Stimulated activated CD8-positive, alpha-beta memory T cell treated with anti-CD3 and anti-CD28 coated beads, Interleukin-4, amount 100 ng/mL, for 4 hours (primary cell): ENCODE measurements at places on chromosomes 12 and 14.

GRCh38 chr14:90567191-90567590 is 170.4 kb downstream of the CALM1 start:
- DNase-seq: no peak

DNA sequence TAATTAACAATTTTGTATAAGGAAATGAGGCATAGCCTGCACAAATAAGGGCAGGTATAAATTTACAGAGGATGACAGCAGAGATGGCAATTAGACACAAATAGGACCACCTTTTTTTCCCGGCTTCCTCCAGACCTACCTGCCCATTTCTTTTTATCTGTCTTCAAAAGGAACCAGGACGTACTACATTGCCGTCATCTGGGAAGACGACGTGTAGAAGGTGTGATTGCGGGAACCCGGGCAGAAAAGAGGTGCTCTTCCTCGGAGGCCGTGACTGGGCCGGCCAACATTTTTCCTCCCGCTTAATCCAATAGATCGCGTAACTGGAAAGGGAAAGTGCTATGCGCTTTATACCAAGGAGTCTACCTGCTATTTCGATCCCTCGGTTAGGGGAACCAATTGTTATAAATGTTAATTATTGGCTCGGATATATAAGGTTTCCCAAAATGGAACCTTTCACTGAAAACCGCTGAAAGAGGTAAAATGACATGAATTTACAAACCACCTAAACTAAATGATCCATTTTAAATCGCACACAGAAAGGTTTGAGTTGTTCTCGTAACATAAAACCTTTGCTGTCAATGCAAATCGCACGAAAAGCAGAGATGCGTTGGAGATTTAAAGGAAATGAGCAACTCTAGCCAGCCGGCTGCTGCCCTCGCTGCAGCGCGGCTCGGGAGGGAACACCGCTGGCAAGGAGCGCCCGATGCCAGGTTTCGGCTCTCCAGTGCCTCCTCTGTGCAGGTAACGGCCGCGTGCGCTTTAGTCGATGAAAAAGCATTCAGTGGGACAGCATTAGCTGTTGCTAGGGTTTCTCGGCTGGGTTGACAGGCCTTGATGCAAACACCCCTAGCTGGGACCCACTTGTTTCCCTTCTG is 2.8 kb upstream of the SIX1 start:
- DNase-seq: no peak

- no peak for DNase-seq
Observed at GRCh38 chr12:128905003-128905544, 51.8 kb downstream of the GLT1D1 start.

GRCh38 chr12:109863847-109864712 is 16.3 kb downstream of the GLTP start:
- no peak for DNase-seq

- DNase-seq: no peak
Observed at GRCh38 chr12:84313323-84313675, 599.3 kb downstream of the SLC6A15 start.

GRCh38 chr14:50967790-50968189 is 23.5 kb upstream of the PYGL start:
- DNase-seq: no peak

DNA sequence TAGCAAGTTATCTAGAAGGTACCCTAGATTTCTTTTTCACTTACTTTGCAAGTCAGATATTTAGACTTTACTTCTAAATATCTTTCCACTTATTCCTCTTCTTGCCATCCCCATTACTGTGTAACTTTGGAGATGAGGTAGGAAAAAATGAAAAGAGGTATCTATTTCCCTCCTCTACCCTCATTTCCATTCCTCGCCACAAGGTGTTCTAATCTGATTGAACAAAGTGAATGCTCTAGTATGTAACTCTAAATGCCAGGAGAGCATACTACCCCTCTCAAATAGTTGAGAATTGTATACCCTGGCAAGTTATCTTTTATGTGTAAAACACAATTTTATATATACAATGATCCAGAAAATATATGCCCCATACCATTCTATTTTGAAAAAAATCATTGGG is 1.7 kb upstream of the LDHB start:
- no peak for DNase-seq

DNA sequence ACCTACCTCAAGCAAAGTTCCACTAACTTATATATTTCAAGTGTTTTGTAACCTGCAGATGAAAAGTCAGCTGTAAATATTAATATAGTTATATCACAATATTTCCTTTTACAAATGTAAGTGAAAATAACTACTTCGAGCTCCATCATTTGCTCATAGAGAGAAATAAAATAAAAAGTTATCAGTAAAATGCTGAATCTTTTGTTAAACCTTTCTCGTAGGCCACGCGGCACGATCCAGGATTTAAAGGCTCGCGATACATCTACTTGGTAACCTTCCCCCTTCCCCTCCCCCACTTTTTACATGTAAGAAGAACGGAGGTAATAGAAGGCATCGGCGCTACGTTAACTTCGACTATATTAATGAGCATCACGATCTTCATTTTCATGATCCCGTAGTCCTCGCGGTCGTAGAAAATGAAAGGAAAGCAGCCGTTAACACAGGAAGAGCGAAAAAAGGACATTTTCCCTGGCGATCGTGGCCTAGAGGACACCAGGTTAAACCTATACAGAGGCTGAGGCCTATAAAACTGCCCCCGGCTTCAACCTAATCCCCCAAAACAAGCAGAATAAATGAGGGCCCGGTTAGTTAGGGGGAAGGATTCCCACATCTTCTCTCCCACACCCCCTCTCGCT is 508 bp downstream of the HNRNPC start:
- DNase-seq: no peak

DNA sequence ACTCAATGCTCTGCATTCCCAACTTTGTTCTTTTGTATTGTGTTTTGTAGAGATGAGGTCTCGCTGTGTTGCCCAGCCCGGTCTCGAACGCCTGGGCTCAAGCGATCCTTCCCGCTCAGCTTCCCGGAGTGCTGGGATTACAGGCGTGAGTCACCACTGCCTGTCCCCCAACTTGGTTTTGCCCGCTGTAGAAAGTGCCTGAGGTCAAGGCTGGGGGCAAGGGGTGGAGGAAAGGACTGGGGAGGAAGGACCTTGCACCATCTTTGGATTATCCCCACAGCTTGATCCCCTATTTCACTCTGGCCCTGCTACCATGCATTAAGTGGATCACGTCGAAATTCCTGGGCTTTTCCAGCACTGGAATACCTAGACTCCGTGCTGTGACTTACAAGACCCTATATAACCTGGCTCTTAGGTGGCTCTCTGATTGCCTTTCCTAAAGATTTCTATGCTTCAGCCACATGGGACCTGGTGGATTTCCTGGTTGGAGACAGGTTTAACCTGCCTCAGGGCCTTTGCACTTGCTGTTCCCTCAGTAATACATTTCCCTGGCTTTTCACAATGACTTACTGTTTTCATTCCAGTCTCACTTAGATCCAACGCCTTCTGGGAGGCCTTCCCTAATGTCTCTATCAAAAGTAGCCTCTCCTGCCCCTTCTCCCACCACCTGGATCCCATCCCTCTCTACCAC is 608 bp upstream of the PIANP start:
- no peak for DNase-seq

DNA sequence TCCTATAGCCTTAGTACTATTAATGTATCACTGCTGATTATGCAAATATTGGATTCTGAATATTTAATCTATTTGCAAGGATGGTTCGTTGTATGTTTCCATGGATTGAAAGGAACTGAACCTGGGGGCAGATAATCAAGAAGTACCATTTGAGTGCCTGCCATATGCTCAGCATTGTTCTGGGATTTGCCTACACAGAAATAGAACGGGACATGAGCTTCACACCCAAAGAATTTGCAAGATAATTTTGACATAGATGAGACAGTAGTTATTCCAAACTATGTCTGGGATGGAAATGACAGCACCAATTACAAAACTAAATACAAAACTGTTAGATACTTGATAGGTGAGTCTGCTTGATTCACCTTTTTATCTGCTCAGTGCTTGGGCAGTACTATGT is 132.7 kb upstream of the NPAS3 start:
- no peak for DNase-seq

GRCh38 chr14:77917491-77918201 is 117.7 kb downstream of the ADCK1 start:
- DNase-seq: no peak

DNA sequence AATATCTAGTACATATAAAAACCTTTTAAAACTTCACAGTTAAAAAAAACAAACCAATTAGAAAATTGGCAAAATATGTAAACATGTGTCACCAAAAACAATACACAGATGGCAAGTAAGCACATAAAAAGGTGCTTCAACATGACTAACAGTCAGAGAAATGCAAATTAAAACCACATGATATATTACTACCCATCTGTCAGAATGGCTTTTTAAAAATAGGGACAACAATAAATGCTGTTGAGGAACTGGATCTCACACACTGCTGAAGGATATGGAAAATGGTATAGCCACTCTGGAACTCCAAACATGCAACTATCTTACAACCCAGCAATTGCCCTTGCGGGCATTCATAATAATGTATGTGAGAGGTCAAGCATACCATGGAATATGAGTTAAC is 1153.6 kb downstream of the FLRT2 start:
- no peak for DNase-seq

- no peak for DNase-seq
Observed at GRCh38 chr12:25546318-25546717, 6.8 kb downstream of the LMNTD1 start.

DNA sequence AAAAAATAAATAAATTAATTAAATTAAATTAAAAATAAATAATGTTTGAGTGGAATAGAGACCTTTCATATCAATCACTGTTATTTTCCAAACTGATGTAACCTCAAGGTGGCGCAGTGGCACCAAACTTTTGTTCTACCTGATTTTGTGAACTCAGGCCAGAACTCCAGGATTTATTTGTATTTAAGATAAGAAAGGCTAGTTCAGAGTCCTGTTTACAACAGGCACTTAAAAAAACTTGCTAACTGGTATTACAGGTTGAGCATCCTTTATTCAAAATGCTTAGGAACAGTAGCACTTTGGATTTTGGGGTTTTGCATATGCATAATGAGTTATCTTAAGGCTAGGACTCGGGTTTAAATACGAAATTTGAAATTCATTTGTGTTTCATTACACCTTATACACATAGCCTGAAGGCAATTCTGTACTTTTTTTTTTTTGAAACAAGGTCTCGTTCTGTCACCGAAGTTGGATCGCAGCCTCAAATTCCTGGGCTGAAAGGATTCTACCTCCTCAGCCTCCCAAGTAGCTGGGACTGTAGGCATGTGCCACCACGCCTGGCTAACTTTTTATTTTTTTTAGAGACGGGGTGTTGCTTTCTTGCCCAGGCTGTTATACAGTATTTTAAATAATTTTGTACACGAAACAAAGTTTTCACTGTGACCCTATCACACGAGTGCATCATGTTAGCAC is 32.4 kb downstream of the YY1 start:
- DNase-seq: no peak

- DNase-seq: no peak
Observed at GRCh38 chr12:120094485-120094884, 22.1 kb downstream of the RAB35 start.

DNA sequence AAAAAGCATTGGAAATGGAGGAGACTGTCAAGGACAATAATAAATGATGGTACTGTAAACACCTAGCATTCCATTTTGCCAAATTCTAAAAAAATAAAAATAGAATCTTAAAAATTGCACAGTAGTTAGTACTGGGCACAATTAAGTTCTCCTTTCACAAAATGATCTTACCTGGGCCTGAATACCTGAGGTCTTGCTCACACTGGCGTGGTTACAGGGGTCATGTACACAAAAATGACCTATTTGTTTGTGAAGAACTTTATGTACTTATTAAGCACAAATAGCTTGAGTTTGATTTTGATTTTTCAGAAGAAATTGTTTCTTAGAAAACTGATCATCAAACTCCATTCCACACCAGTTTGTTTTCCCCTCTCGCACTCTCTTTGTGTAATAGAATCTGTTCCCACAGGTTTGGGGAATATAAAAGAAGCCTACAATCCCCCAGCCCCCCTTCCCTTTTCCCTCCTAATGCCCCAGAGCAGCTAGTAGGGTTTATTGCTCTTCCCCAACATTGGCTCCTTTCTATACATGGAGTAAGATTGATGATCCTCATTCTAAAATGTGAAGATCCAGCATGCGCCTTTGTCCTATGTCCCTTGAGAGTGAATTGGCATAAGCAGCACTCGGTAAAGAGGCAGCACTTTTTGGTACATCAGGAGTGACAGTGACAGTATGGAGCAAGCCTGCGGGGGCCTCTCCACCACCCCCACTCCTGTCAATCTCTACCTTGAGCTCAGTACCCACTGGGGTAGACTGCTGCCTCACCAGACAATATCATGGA is 204.3 kb downstream of the ASCL1 start:
- no peak for DNase-seq
